ENCODE measurements at places on chromosomes 1 and 21. TPM values are rescaled to one million over a fixed set of nuclear protein-coding genes. Genes with fewer than 3 reads are reported as not detected.

Gene PAQR7
- total RNA-seq, result 9.0 TPM

Gene LCE2A
- total RNA-seq, result not detected

Gene SLAMF1
- 0.09 TPM for total RNA-seq

Gene DIRAS3
- total RNA-seq, result 0.92 TPM

Gene SLX9
- 7.5 TPM for total RNA-seq

Gene ADAMTS5
- 0.92 TPM for total RNA-seq

Gene KPRP
- total RNA-seq, result not detected

Gene UBE2U
- not detected for total RNA-seq

Gene SMIM11
- 7.1 TPM for total RNA-seq

GRCh38 chr1:161953256-161953920, 70.3 kb downstream of the OLFML2B start:
- no peak for DNase-seq
- no peak overlapping the region for H3K27ac ChIP-seq
- H3K4me1 ChIP-seq, result no peaks in the 10 kb centered on the region
- H3K27me3 ChIP-seq, result no peaks in the 10 kb centered on the region
- no peak overlapping the region for H3K4me3 ChIP-seq

DNA sequence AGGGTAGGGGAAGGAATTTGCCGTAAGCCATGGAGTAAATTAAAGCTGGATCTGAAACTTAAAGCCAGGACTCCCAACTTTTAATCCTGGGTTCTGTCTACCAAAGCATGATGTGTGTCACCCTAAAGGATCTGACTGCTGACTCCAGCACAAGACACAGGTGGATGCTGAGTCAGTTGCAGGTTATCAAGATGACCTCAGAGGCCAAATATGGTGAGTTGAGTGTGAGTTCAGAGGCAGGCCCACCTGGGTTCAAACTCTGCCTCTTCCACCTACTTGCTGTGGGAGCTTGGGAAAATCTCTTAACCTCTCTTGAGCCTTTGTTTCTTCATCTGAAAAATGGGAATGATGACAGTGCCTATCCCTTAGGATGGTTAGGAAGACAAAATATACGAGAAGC, 16.7 kb upstream of the LDLRAP1 start:
- no peak overlapping the region for H3K4me3 ChIP-seq
- H3K4me1 ChIP-seq, result no peaks in the 10 kb centered on the region
- H3K27me3 ChIP-seq, result no peaks in the 10 kb centered on the region
- no peaks in the 10 kb centered on the region for H3K36me3 ChIP-seq

GRCh38 chr1:77541162-77541545, 141.3 kb downstream of the ZZZ3 start:
- peaks cover 12% of the 10 kb centered on the region for H3K4me1 ChIP-seq
- DNase-seq, result no peak
- no peaks in the 10 kb centered on the region for H3K36me3 ChIP-seq
- no peaks in the 10 kb centered on the region for H3K27me3 ChIP-seq

DNA sequence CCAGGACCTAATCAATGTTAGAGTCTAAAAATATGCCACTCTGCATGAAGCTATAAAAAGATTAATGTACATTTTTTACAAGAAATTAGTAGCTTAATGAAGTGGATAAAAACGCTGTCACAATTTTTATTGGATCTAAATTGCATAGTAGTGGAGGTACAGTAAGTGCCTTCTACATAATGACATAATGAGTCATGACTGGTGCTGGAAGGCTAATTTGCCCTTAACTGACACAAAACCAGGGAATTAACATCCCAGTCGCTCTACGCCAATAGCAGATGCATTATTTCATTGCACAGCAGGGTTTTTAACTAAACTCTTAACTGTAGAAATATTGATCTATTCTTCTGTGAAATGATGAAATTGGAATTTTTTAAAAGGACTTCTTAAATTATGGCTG, 33.3 kb downstream of the RRAGC start:
- no peak for DNase-seq
- H3K36me3 ChIP-seq, result no peaks in the 10 kb centered on the region
- H3K27me3 ChIP-seq, result no peaks in the 10 kb centered on the region
- no peak overlapping the region for H3K4me3 ChIP-seq
- no peaks in the 10 kb centered on the region for H3K4me1 ChIP-seq

- H3K27ac ChIP-seq, result peak overlapping the region; percentile 37
- H3K4me3 ChIP-seq, result no peak overlapping the region
- H3K27me3 ChIP-seq, result no peaks in the 10 kb centered on the region
- H3K4me1 ChIP-seq, result peaks cover 3% of the 10 kb centered on the region
- peaks cover 10% of the 10 kb centered on the region for H3K36me3 ChIP-seq
Observed at GRCh38 chr1:27542463-27543273, 52.7 kb upstream of the WASF2 start.

DNA sequence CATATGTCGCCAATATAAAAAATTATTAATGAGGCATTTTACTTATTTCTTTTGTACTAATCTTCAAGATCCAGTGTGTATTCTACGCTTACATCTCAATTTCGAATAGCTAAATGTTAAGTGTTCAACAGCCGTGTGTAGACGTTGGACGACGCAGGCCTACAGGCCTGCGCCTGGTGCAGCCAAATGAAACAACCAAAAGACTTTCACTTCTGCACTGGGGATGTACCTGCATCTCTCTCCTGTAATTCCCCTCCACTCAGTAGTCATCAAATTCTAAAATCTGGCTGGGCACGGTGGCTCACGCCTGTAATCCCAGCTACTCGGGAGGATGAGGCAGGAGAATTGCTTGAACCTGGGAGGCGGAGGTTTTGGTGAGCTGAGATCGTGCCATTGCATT, 76.8 kb upstream of the HNRNPU start:
- H3K27me3 ChIP-seq, result no peaks in the 10 kb centered on the region
- no peak for DNase-seq
- no peaks in the 10 kb centered on the region for H3K36me3 ChIP-seq

DNA sequence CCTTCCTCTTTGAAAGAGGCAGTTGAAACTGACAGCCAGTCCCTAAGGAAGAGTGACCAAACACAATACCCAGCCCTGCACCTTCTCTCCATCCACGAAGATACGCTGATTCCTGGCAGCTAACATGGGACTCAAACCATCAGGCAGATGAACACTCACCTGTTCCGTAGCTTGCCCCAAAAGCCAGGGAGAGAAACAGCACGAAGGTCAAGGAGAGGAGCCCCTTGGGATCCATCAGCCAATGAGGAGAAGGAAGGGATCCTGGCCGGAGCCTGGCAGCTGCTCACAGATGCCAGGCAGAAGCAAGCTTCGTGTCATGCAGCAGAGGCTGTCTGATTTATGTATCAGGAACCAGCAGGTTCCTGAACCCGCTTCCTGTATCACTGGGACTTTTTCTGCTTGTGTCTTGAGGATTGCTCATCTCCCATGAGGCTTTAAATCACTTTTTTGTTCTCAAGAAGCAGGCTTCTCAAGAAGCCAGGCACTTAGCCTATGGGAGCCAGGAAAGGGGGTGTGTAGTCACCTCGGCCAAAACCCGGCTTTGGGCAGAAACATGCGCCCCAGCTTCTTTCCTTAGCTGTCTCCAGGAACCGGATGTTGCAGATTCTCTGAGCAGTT, at the start of gene SLAMF1:
TSS of gene SLAMF1 (minus strand) at position 334 of the 618 bp plus-strand sequence. CDS start at position 235, 99 bp downstream.
- H3K27me3 ChIP-seq, result no peaks in the 10 kb centered on the region
- H3K36me3 ChIP-seq, result no peaks in the 10 kb centered on the region
- no peak within 1 kb of the TSS for H3K27ac ChIP-seq
- no peaks in the 10 kb centered on the region for H3K4me1 ChIP-seq
- H3K4me3 ChIP-seq, result no peak within 1 kb of the TSS

- peaks cover 58% of the 10 kb centered on the region for H3K4me1 ChIP-seq
- H3K4me3 ChIP-seq, result no peak overlapping the region
- no peaks in the 10 kb centered on the region for H3K27me3 ChIP-seq
- no peak for DNase-seq
- H3K36me3 ChIP-seq, result no peaks in the 10 kb centered on the region
- H3K27ac ChIP-seq, result peak overlapping the region; percentile 94
Observed at GRCh38 chr1:54271341-54271740, 71.4 kb downstream of the MRPL37 start.

DNA sequence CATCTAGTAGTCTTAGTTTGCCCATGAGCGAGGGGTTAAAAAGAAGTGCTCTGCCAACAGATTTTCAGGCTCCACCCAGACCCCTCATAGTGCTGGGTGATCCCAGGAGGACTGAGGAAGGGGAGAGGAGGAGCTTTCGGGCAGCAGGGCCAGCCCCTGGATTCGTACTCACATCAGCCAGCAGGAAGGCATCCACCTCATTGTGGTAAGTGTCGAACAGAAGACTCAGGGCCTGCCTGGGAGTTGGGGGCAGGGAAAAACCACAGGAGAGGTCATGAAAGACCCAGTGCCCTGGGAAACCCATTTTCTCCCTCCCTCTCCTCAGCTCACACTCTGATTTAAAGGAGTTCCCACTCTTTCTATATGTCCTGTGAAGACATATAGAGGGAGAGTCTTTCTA, 34.9 kb downstream of the PIK3C2B start:
- H3K27ac ChIP-seq, result no peak overlapping the region
- DNase-seq, result no peak
- H3K27me3 ChIP-seq, result no peaks in the 10 kb centered on the region
- H3K4me1 ChIP-seq, result no peaks in the 10 kb centered on the region

- peak; percentile 33 for DNase-seq
- no peaks in the 10 kb centered on the region for H3K27me3 ChIP-seq
- peaks cover 28% of the 10 kb centered on the region for H3K36me3 ChIP-seq
- no peak overlapping the region for H3K27ac ChIP-seq
Observed at GRCh38 chr1:220796530-220796929, 9.8 kb downstream of the MTARC1 start.

DNA sequence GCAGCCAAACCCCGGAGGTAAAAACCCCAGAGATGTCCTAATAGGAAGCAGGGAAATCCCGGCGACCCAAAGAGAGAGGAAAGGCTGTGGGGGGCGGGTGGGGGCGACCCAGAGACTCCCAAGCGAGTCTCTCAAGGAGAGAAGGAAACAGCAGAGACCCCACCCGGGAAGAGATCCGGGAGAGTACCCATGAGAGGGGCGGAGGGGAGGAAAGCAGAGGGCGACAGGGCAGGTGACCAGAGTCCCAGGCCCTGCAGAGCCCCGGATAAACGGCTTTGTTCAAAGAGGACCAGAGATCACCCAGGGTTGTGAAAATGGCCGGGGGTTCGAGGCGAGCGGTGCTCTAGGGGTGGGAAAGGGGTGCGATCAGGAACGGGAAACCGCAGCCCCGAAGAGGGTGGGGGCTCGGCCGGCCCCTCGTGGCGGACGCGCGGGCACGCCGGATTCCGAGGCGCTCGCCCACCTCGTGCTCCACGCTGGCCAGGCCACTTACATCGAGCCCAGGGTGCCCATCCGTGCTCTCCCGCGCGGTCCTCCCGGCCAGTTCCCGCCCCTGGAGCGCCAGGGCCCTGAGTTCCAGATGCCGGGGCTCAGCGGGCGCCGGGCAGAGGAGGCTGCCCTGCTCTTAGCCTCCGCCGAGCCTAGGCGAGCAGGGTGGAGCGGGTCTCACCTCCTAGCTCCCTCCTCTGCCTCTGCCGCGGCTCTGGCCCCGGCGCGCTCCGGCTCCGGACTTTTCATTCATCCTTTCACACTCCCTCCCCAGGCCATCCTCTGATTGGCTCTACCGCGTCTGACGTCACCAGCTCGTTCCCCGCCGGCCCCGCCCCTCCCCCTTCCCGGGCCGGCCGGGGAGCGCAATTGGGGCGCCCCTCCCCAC, 52.3 kb downstream of the RHBG start:
- no peak overlapping the region for H3K27ac ChIP-seq
- H3K4me1 ChIP-seq, result peaks cover 7% of the 10 kb centered on the region
- peaks cover 16% of the 10 kb centered on the region for H3K27me3 ChIP-seq
- no peak overlapping the region for H3K4me3 ChIP-seq
- no peaks in the 10 kb centered on the region for H3K36me3 ChIP-seq

DNA sequence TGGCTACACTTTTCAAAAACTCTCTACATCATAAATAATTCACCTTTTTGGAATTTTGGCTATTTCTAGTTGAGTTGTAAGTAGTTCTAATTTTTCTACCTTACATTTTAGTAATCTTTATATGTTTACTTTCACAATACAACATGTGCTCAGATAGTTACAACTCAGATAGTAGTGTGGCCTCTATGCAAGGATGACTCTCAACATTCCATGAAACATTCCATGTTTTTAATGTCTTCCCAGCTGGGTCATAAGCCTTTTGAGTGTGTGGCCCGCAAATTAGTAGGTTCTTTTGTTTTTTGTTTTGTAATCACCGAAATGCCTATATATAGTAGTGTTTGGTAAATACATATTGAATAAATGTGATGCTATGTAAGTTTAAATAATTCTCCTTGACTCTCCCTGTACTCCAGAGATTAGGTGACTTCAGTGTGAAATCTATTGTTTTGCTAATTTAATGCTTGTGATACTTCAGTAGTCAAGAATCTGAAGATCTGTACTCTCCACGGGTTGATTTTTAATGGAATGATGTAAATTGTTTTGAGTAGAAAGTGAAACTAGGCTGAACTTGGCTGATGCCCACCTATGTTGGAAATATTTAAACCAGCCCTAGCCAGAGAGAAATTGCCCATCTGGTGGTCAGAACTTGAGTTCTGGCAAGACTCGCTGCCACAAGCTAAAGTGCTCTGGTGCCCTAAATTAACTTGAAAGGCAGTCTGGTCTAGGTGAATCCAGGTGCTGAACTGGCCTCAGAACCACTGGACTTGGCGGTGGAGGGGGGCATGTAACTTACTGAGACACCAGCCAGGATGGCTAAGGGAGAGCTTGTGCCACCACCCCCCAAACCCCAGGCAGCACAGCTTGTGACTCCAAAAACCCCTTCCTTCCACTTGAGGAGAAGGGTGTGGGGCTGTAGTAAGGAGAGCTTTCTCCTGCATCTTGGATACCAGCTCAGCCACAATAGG, 165.6 kb downstream of the USP25 start:
- H3K4me1 ChIP-seq, result no peaks in the 10 kb centered on the region
- no peak for DNase-seq
- no peak overlapping the region for H3K4me3 ChIP-seq
- H3K27me3 ChIP-seq, result no peaks in the 10 kb centered on the region
- H3K27ac ChIP-seq, result no peak overlapping the region

GRCh38 chr1:218735436-218736032, 390.4 kb downstream of the TGFB2 start:
- no peak for DNase-seq
- H3K4me1 ChIP-seq, result no peaks in the 10 kb centered on the region

GRCh38 chr21:31354604-31355443, 10.8 kb upstream of the TIAM1 start:
- H3K27me3 ChIP-seq, result no peaks in the 10 kb centered on the region
- no peak overlapping the region for H3K27ac ChIP-seq
- DNase-seq, result no peak
- H3K4me1 ChIP-seq, result no peaks in the 10 kb centered on the region
- H3K36me3 ChIP-seq, result no peaks in the 10 kb centered on the region

GRCh38 chr1:192861860-192862259, 53.0 kb downstream of the RGS2 start:
- H3K27me3 ChIP-seq, result no peaks in the 10 kb centered on the region
- no peak overlapping the region for H3K27ac ChIP-seq
- DNase-seq, result no peak
- no peaks in the 10 kb centered on the region for H3K4me1 ChIP-seq
- no peaks in the 10 kb centered on the region for H3K36me3 ChIP-seq

- DNase-seq, result no peak
- no peaks in the 10 kb centered on the region for H3K4me1 ChIP-seq
- H3K27me3 ChIP-seq, result no peaks in the 10 kb centered on the region
- H3K36me3 ChIP-seq, result no peaks in the 10 kb centered on the region
- no peak overlapping the region for H3K27ac ChIP-seq
Observed at GRCh38 chr21:28627691-28628090, 365.0 kb downstream of the LTN1 start.

All from liver (tissue), 10 donors.